Stimulated activated CD8-positive, alpha-beta memory T cell treated with anti-CD3 and anti-CD28 coated beads, Interleukin-4, amount 100 ng/mL, for 1 hour (primary cell): ENCODE measurements at places on chromosomes 6 and 20.

- DNase-seq = no peak
Measured at GRCh38 chr6:57173886-57174510, 1.9 kb downstream of the BAG2 start.

GRCh38 chr20:47764154-47764733 is 21.0 kb downstream of the SULF2 start:
- DNase-seq = no peak

GRCh38 chr6:130647246-130647645 is 180.0 kb upstream of the SMLR1 start:
- no peak for DNase-seq

DNA sequence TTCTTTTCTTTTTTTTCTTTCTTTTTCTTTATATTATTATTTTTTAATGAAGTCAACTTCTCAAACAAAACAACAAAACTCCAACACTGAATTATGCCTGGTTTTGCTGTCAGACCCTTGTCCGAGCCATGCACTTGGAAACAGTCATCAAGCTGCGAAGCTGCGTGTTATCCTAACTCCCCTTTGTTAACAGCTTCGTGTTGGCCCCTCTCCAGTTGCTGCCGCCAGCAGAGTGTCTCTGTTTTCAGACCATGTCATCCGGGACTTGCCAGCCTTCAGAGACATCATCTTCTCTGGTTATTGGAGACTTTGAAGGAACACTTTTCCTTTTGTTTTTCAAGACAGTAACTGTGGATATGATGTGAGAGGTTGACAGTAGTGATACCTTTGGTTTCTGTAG is 83.1 kb downstream of the TRMT11 start:
- DNase-seq = no peak
